ENCODE measurements at places on chromosomes 4 and X. TPM values are rescaled to one million over a fixed set of nuclear protein-coding genes. Genes with fewer than 3 reads are reported as not detected.

- H3K27ac ChIP-seq: no peak overlapping the region
- no peak for DNase-seq
These were observed 459.7 kb downstream of the IL15 start for GRCh38 chr4:142095886-142096605.

GRCh38 chrX:108270739-108271396 is 167.4 kb downstream of the COL4A6 start:
- H3K27ac ChIP-seq: no peak overlapping the region
- no peak for DNase-seq
- H3K36me3 ChIP-seq: no peaks in the 10 kb centered on the region

DNA sequence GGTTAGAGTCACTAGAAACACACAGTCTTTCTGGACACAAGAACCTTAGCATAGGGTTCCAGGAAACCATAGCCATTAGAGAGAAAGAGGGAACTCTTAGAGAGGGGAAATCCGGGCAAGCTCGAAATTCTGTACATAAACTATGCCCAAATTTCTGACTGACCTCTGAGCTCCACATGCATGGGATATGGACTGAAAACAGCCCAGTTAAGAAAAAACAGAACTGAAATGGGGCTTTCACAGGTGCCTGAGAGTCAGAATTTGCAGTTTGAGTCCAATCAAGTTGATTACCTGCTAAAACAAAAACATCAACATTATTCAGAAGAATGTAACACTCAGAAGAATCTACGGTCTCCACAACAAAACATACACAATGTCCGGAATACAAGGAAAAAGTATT is 13.1 kb downstream of the DCHS2 start:
- DNase-seq: no peak
- H3K4me3 ChIP-seq: no peak overlapping the region
- no peaks in the 10 kb centered on the region for H3K4me1 ChIP-seq
- no peak overlapping the region for H3K27ac ChIP-seq
- no peaks in the 10 kb centered on the region for H3K36me3 ChIP-seq

DNA sequence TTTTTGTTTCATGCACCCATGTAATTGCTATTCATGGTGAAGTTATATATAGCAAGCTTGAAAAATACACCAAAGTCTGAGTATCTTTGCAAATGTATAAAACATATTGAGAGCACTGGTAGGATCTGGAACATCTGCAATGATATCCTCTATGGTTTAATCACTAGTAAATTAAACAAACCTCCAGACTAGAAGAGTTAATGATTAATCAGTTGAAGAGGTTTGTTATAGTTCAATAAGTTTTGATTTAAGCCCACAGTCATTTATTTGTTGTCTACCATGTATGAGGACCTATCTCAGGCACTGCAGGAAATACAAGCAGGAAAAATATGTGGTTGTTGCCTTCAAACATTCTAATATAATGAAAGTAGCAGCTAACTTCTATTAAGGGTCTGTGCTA is 16.5 kb downstream of the CYBB start:
- H3K36me3 ChIP-seq: peaks cover 12% of the 10 kb centered on the region
- no peaks in the 10 kb centered on the region for H3K27me3 ChIP-seq
- no peak for DNase-seq
- no peak overlapping the region for H3K4me3 ChIP-seq
- peaks cover 62% of the 10 kb centered on the region for H3K4me1 ChIP-seq
- no peak overlapping the region for H3K27ac ChIP-seq

- H3K4me3 ChIP-seq: no peak overlapping the region
- no peak overlapping the region for H3K27ac ChIP-seq
- H3K4me1 ChIP-seq: no peaks in the 10 kb centered on the region
- DNase-seq: no peak
- H3K27me3 ChIP-seq: no peaks in the 10 kb centered on the region
These were observed 415.6 kb downstream of the KLHL13 start for GRCh38 chrX:117701050-117701449.

DNA sequence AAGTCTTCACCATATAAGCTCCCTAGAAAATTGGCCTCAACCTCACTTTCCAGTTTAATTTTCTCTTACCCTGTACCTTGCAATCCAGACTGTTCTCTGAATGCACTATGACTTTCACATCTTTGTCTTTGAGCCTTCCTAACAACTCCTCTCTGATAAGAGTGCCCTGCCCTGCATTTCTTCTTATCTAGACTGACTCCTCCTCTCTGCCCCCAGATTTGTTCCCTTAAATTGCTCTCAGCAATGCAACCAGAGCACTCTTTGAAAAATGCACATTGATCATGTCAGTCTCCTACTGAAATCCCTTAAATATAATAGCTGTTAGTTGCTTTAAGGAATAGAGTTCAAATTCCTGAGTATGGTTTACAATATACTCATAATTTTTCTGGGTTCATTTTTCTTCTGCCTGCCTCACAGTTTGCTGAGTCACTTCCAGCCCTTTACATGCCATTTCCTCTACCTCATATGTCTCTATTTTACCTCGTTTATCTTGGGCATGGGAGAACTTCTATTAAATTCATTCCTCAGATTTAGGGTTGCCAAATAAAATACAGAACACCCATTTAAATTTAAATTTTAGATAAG is 582.7 kb upstream of the AADAT start:
- no peaks in the 10 kb centered on the region for H3K36me3 ChIP-seq
- no peaks in the 10 kb centered on the region for H3K4me1 ChIP-seq
- no peak overlapping the region for H3K27ac ChIP-seq

DNA sequence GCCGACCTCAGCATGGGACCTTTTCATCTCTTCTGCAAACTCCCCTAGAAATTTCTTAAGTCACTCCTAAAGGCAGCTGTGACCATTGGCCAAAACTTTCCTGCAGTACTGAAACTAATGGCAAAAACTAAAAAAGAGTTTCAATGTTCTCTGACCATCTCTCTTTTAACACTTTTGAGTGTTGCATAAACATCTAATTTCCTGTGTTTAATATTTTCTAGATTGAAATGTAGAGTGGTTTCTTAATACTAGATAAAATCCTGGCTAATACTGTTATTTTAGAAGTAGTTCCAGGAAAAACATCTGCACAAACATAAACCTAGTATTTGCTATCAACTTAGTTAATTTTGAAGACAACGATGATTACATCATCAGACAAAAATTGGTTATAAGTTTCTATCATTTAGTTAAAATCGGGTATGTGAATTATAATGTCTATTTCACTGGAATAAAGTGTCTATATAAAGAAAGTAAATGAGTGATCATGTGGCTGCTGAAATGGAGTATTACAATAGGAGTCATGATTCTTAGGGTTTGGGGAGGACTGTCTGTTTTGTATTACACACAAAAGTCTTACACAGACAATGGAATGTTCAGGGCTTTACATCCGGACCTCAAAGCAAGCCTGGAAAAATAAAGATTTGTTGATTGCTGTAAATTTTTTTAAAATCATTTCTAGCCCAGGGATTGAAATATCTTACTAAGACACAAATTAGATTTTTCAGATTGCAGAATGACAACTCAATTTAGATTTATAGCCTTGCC is 1323.4 kb downstream of the C4orf33 start:
- no peak overlapping the region for H3K27ac ChIP-seq
- DNase-seq: no peak
- no peaks in the 10 kb centered on the region for H3K36me3 ChIP-seq
- H3K4me1 ChIP-seq: no peaks in the 10 kb centered on the region
- no peak overlapping the region for H3K4me3 ChIP-seq

GRCh38 chrX:139831017-139831416 is 101.8 kb downstream of the ATP11C start:
- H3K4me3 ChIP-seq: no peak overlapping the region
- peaks cover 11% of the 10 kb centered on the region for H3K4me1 ChIP-seq
- no peaks in the 10 kb centered on the region for H3K27me3 ChIP-seq
- H3K36me3 ChIP-seq: no peaks in the 10 kb centered on the region

- H3K27me3 ChIP-seq: peaks cover 10% of the 10 kb centered on the region
- H3K4me3 ChIP-seq: no peak overlapping the region
- H3K36me3 ChIP-seq: no peaks in the 10 kb centered on the region
- peaks cover 9% of the 10 kb centered on the region for H3K4me1 ChIP-seq
These were observed 21.4 kb upstream of the AFAP1 start for GRCh38 chr4:7960790-7961655.

DNA sequence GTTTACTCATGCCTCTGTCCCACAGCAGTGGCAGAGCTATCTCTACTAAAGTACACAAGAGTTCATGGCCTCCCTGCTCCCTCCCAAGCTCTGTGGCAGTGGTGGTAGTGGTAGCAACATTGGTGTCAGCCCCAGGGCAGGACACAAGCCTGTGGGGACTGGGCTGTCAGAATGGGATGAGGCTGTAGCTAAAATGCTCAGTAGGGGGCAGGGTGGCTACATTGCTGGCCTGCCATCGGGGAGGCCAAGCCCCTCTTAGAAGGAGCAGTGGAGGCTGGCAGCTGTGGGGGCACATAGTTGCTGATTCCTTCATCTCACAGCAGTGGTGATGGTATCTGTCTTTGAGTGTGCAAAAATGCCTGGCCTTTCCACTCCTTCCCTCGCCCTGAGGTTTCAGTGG is 461.7 kb downstream of the PCDH18 start:
- DNase-seq: no peak
- no peaks in the 10 kb centered on the region for H3K27me3 ChIP-seq
- no peak overlapping the region for H3K27ac ChIP-seq
- no peaks in the 10 kb centered on the region for H3K36me3 ChIP-seq
- H3K4me1 ChIP-seq: no peaks in the 10 kb centered on the region
- H3K4me3 ChIP-seq: no peak overlapping the region

GRCh38 chrX:49878834-49879655 is at the start of gene USP27X:
Gene USP27X, plus strand, starts transcription at chrX:49879484. Its CDS starts 824 bp downstream, at chrX:49880308.
- H3K4me1 ChIP-seq: peaks cover 26% of the 10 kb centered on the region
- DNase-seq: peak; percentile 90
- H3K27ac ChIP-seq: peak within 1 kb of the TSS; percentile 49
- no peaks in the 10 kb centered on the region for H3K27me3 ChIP-seq
- H3K36me3 ChIP-seq: no peaks in the 10 kb centered on the region
- H3K4me3 ChIP-seq: peak within 1 kb of the TSS; percentile 52

- no peaks in the 10 kb centered on the region for H3K4me1 ChIP-seq
- no peaks in the 10 kb centered on the region for H3K27me3 ChIP-seq
- no peak for DNase-seq
- H3K4me3 ChIP-seq: no peak overlapping the region
These were observed 11.1 kb downstream of the CNGA2 start for GRCh38 chrX:151745651-151746050.

DNA sequence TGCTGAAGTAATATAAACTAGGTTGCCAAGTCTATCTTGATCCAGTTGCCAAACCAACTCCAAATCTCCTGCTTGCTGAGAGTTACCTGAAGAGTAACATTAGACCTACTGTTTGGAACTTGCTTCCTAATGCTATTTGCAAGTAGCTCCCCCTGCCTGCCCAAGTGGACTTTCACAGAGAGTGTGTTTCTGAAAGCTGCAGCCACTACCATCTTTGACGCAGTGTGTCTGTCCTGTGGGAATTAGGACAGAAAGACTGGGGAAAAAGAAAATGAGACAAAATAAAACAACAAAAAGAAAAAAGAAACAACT is 195.0 kb upstream of the HS3ST1 start:
- no peak overlapping the region for H3K4me3 ChIP-seq
- no peaks in the 10 kb centered on the region for H3K27me3 ChIP-seq
- H3K27ac ChIP-seq: no peak overlapping the region
- H3K36me3 ChIP-seq: no peaks in the 10 kb centered on the region
- peak; percentile 17 for DNase-seq
- no peaks in the 10 kb centered on the region for H3K4me1 ChIP-seq

DNA sequence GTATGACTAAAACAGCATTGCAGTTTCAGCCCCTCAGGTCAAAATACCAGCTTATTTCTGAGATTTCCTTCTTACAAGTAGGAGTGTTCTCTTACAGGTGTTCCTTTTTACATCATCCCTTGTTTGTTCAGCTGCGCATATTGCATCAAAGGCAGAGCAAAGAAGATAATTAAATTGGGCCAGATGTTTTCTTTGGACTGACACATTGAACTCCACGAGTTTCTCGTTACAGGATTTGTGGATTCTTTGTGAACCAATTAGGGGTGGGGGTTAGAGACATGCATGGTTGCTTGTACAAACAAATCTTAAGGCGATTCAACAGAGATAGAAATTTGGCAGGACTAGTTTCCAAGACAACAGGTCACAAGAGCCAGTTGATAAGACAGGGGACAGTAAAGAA is 95.7 kb downstream of the SPANXN4 start:
- no peaks in the 10 kb centered on the region for H3K27me3 ChIP-seq
- H3K36me3 ChIP-seq: no peaks in the 10 kb centered on the region
- no peak overlapping the region for H3K27ac ChIP-seq
- H3K4me1 ChIP-seq: no peaks in the 10 kb centered on the region
- H3K4me3 ChIP-seq: no peak overlapping the region

- peak; percentile 83 for DNase-seq
- H3K27ac ChIP-seq: peak overlapping the region; percentile 82
- H3K27me3 ChIP-seq: no peaks in the 10 kb centered on the region
- peaks cover 2% of the 10 kb centered on the region for H3K36me3 ChIP-seq
- peaks cover 46% of the 10 kb centered on the region for H3K4me1 ChIP-seq
- peak overlapping the region; percentile 98 for H3K4me3 ChIP-seq
These were observed 1.6 kb downstream of the REST start for GRCh38 chr4:56909086-56909894.

GRCh38 chr4:119690871-119691270 is 62.3 kb upstream of the PDE5A start:
- no peak overlapping the region for H3K4me3 ChIP-seq
- DNase-seq: peak; percentile 8
- H3K4me1 ChIP-seq: no peaks in the 10 kb centered on the region
- H3K27me3 ChIP-seq: peaks cover 3% of the 10 kb centered on the region

DNA sequence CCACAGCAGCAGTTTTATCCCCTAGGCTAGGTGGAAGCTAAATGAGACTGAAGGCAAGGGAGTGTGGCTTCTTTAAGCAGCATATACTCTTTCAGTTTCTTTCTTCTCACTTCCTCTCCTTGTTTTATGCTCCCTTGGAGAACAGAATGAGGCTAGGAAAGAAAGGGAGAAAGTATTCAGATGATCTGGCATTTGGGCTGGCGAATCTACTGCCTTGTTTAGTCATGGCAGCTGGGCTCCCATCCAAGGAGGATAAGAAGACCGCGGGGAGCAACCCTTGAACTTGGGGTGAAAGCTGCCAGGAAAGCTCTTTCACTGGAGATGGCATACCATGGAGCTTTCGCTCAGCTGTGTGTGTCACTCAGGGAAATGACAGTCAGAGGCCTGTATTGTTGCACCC is 72.1 kb downstream of the ARHGEF38 start:
- H3K4me1 ChIP-seq: no peaks in the 10 kb centered on the region
- no peak for DNase-seq
- no peak overlapping the region for H3K4me3 ChIP-seq
- no peaks in the 10 kb centered on the region for H3K36me3 ChIP-seq

- H3K27me3 ChIP-seq: no peaks in the 10 kb centered on the region
- no peaks in the 10 kb centered on the region for H3K36me3 ChIP-seq
- no peak overlapping the region for H3K27ac ChIP-seq
- H3K4me3 ChIP-seq: no peak overlapping the region
- H3K4me1 ChIP-seq: peaks cover 20% of the 10 kb centered on the region
These were observed 27.5 kb downstream of the RUFY3 start for GRCh38 chr4:70749313-70749712.

DNA sequence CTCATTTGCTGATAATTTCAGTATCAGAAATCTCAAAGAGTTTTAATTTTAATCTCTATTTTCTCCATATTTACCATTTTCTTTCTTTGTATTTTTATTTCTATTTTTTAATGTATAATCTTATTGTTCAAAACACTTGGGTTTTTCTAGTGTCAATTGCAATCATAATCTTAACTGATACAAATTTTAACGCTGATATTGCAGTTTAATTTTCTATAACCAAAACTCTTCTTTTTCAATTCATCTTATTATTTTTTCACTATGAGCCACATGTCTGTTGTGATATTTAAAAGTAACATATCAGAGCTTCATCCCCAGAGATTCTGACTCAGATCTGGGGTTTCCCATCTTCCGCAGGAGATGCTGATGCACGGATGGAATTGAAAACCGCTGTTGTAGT is 16.2 kb downstream of the ADAM29 start:
- H3K4me3 ChIP-seq: no peak overlapping the region
- H3K36me3 ChIP-seq: no peaks in the 10 kb centered on the region
- H3K27me3 ChIP-seq: no peaks in the 10 kb centered on the region
- no peak for DNase-seq
- H3K27ac ChIP-seq: no peak overlapping the region
- no peaks in the 10 kb centered on the region for H3K4me1 ChIP-seq

The PPBP gene
- total RNA-seq: not detected

The DOK7 gene
- 24.1 TPM for total RNA-seq

The TCEAL5 gene
- not detected for total RNA-seq

The SLC6A14 gene
- not detected for total RNA-seq
